HepG2 (cell line): ENCODE measurements at places on chromosomes 16 and 17.

GRCh38 chr17:37720989-37721388 is 23.9 kb downstream of the HNF1B start:
- no peak for DNase-seq

- peak; percentile 29 for DNase-seq
Measured at GRCh38 chr17:72075995-72076677, 44.7 kb upstream of the SOX9 start.

DNA sequence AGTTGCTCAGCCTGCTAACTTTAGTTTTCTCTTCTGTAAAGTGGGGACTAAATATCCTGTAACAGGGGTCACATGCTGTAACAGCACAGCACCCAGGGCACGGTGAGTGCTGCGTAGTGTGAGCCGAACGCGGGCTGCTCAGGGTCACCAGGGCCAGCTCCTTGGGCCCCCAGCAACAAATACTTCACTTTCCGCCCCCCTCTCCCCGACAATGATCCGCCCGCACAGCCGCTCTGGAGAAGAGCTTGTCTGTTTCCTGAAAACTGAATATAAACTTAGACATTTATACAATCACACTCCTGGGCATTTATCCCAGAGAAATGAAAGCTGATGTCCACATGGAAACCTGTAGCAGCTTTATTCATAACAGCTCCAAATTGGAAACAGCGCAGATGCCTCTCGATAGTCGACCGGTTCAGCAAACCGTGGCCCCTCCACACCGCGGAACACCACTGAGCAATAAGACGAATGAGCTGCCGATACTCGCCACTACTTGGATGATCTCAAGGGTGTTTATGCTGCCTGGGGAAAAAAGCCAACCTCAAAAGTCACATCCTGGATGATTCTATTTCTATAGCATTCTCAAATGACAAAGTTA is 267.2 kb downstream of the PARN start:
- DNase-seq, result no peak

DNA sequence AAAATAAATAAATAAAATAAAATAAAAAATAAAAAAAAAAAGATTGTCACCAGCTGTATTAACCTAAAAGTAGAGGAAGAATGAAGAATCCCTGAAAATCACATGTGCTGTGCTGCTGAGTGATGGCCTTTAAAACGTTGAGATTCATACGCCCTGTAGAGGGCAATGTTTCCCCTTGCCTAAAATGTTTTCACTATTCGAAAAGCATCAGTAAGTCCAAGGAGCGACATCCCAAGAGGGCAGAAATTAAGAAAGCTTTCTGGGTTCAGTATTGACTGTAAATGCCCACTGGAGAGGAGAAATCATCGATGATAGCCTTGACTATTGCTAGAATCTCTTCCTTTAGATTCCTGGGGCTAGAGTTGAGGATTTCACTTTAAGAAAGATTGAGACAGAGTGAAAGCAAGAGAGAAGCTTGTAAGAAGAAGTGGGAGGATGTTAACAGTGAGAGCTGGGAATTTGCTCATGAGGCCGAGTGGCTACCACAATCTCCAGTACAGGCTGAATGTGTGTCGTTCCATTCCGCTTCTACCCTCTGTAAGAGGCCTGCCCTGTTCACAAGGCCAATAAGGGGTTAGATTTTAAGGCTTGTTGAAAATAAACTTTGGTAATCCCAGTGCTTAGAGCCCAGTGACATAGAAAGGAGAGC is 170.8 kb upstream of the FAM20A start:
- DNase-seq, result peak; percentile 71

DNA sequence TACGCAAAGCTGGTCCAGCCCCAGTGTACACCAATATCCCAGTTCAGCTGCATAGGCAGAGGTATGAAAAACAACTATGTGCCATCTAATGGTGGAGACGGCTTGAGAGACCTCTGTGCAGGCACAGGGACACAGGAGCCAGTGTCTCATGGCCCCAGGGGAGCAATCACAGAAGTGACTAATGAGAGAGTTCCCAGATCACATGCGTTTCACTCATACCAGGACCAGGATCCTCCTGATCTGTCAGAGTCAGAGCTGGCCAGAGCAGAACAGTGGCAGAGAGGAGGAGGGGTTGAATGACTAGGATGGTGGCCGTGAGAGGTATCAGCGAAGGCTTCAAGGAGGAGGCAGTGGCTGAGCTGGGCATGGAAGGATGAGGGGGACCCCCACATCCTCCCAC is 41.1 kb downstream of the TMEM132E start:
- DNase-seq, result no peak

DNA sequence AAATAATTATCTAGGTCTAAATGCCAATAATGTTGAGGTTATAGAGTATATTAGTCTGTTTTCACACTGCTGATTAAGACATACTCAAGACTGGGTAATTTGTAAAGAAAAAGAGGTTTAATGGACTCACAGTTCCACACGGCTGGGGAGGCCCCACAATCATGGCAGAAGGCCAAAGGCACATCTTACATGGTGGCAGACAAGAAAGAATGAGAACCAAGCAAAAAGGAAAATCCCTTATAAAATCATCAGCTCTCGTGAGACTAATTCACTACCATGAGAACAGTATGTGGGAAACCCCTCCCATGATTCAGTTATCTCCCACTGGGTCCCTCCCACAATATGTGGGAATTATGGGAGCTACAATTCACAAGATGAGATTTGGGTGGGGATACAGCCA is 2.9 kb upstream of the KATNB1 start:
- no peak for DNase-seq

- no peak for DNase-seq
Measured at GRCh38 chr16:46911038-46911437, 26.9 kb downstream of the GPT2 start.

DNA sequence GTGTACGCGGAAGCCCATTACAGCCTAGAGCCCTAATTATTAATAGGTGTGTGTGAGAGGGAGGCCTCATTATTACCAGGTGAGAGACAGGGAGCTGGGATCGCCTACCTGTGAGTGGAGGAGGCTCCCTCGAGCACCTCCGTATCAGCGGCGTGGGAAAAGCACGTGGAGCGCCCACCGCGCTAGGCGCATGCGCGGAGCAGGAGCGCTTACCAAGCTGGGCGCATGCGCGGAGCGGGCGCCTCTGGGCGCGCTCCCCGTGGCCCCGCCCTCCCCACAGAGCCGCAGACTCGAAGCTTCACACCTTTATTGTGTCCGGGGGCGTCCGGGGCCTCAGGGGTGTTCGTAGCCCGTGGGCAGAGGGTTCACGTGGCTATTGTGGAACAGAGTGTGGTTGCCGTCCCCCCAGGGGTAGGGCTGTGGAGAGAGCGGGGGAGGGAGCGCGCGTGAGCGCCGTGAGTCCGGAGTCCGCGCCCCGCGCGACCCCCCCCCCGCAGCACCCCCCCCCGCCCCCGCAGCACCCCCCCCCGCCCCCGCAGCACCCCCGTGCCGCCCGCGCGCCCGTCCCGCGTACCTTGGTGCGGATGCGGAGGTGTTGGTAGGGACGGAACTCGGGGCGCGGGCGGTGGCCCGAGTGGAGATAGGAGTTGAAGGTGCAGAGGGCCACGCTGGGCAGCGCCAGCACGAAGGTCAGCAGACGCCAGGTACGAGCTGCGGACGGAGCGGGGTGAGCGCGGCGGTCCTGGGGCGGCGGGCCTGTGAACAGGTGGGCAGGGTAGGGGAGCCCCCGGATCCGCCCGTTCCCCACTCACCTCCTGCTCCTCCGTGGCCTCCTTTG is 500 bp downstream of the COX6A2 start:
- no peak for DNase-seq

GRCh38 chr17:32928586-32929535 is 908 bp downstream of the TMEM98 start:
- DNase-seq, result no peak

- DNase-seq, result no peak
Measured at GRCh38 chr17:75005291-75005690, 7.2 kb upstream of the MRPL58 start.

DNA sequence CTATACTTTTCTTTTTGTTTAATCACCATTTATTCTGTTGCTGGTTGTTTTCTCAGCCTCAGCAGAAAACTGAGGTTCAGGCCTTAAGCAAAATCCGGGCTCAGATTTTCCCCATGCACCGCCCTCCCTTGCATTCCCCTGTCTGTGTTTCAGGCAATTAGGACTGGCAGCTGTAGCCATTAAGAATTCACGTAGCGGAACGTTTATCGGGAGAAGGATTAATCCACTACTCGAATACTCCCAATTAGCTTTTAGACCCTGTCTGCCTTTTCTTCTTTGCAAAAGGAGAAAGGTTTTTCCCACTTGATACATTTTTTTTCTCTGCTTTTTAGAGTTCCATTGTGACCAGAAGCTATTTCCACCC is 173.1 kb downstream of the RPTOR start:
- DNase-seq, result no peak

DNA sequence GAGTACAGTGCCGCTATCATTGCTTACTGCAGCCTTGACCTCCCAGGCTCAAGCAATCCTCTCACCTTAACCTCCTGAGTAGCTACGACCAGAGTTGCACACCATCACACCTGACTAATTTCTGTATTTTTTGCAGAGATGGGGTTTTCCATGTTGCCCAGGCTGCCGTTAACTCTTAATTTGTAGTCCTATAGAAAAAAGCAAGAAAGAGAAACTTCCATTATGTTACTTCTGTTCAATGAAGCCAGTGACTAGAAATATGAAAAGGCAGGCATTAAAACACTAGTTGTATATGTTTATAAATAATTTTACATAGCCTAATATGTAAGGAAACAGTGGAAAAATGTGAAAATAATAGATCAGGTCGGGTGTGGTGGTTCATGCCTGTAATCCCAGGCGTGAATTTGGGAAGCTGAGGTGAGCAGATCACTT is 9.7 kb downstream of the RAD51C start:
- DNase-seq, result no peak

- no peak for DNase-seq
Measured at GRCh38 chr16:21953541-21953902, 361 bp downstream of the UQCRC2 start.

GRCh38 chr17:71966459-71967313 is 154.1 kb upstream of the SOX9 start:
- DNase-seq, result no peak

DNA sequence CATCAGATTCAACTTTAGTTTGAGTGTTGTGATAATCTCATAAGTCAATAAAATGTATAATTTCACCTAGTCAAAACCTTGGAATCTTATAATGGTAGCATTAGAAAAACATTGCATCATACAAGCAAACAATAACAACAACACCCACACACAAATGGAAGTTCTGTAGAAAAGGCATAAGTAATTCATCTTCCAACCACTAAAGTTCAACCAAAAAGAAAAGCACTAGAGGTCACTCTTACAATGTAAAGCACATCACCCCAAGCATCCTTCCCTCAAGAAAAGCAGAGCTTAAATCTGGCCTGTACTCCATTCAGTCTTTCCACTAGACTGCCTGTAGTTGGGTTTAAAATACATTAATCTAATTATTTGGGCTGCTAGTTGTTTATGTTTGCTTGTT is 1.8 kb downstream of the CNTNAP4 start:
- peak; percentile 13 for DNase-seq

- DNase-seq, result no peak
Measured at GRCh38 chr17:45345554-45346215, 28.9 kb upstream of the MAP3K14 start.

DNA sequence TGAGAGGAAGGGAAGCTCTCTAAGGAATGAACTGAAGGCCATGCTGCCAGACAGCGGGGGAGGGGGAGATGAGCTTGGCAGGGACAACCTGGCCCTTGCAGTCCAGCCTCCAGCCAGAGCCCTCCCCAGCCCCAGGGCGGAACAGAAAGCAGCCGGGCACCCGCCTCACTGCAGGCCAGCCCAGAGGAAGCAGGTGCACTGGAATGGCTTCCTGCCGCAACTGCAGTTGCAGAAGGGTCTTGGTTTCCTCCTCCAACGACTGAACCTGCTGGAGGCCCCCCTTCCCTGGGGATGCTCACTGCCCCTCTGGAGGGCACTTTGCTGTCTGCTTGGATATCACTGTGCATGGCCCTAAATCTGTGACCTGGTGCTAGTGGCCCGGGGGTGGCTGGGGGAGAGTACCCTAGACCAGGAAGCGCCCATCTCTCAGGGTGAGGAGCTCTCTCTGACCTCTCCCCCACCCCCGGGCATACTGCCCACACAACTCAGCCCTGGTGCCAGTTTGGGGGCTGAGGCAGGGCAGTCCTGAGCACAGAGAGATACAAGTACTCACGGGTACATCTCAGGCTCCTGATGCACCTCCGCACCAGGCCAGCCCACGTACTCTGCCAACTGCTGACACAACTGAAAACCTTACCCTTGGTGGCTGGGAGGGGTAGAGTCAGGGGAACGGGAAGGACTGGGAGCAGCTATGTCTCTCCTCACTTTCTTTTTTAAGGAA is 41.1 kb downstream of the MYO18A start:
- DNase-seq, result no peak

GRCh38 chr16:86322806-86323205 is 187.5 kb upstream of the FOXF1 start:
- DNase-seq, result no peak

DNA sequence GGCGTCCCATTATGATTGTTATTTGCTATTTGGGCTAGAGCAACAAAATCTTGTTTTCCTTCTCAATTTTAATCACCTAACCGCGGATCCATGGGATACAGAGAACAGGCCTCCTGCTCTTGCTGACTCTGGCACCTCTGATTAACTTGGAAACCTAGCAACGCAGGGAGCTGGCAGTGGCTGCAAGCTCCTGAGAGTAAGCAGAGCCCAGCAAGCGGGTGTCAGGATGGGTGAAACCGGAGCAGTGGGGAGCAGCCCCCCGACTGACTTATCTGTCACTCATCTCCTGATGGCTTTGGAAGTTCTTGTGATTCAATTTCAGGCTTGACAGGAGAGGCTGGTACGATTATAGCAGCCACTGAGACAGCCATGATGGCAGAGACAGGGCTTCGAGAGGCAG is 45.5 kb upstream of the CDC42EP4 start:
- no peak for DNase-seq

DNA sequence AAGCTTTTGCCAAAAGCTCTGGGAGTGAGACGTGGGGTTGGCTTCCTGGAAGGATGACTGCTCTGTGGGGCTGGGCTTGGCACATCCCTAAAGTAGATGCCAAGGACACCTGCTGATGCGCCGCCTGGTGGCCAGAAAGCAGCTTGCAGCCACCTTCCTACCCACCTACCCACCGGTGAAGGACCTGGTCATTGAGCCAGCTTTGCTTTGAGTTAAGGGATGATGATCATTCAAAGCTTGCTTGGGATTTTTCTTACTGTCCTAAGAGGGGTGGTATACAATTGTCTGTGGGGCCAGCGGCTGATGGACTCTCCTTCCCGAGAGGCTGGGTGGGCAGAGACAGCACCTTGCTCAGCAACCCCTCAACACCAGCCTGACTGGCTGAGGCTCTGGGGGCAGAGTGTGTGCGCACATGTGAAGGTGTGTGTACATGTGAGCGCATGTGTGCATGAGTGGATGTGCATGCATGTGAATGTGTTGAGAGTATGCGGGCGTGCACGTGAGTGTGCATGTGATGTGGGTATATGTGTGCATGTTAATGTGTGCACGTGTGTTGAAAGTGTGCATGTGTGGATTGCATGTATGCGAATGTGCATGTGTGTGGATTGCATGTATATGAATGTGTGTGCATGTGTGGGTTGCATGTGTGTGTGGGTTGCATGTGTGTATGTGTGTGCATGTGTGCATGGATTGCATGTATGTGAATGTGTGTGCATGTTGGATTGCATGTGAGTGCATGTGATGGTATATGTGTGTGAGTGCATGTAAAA is 18.6 kb downstream of the C1QTNF1 start:
- peak; percentile 49 for DNase-seq
